ENCODE measurements at places on chromosomes 13 and 19.
A peak's percentile ranks its signal among the peaks of the same experiment; 100 is the strongest.

- no peak for DNase-seq
These were observed 2044.9 kb upstream of the PCDH20 start for GRCh38 chr13:63460462-63461090.

GRCh38 chr13:23725922-23726321 lies 155.7 kb downstream of the TNFRSF19 start:
- DNase-seq: no peak

GRCh38 chr13:48159401-48159800 lies 64.5 kb upstream of the MED4 start:
- DNase-seq: no peak

DNA sequence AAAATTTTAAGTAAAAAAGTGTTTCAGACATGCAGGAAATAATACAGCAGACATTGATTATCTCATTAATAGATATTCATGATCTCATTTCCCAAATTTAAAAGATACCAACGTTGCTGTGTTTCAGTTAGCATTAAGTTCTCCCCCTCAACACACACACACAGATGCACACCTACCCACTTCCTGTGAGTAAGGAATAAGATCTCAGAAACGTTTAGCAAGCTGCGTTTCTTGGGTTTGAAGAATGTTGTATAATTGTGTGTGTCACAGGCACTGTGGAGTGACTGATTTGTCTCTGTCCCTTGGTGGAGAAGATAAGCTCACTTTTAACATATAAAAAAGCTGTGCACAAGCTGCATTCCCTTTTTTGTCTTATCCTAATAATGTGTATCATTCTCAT lies 196.8 kb downstream of the PDS5B start:
- DNase-seq: no peak

DNA sequence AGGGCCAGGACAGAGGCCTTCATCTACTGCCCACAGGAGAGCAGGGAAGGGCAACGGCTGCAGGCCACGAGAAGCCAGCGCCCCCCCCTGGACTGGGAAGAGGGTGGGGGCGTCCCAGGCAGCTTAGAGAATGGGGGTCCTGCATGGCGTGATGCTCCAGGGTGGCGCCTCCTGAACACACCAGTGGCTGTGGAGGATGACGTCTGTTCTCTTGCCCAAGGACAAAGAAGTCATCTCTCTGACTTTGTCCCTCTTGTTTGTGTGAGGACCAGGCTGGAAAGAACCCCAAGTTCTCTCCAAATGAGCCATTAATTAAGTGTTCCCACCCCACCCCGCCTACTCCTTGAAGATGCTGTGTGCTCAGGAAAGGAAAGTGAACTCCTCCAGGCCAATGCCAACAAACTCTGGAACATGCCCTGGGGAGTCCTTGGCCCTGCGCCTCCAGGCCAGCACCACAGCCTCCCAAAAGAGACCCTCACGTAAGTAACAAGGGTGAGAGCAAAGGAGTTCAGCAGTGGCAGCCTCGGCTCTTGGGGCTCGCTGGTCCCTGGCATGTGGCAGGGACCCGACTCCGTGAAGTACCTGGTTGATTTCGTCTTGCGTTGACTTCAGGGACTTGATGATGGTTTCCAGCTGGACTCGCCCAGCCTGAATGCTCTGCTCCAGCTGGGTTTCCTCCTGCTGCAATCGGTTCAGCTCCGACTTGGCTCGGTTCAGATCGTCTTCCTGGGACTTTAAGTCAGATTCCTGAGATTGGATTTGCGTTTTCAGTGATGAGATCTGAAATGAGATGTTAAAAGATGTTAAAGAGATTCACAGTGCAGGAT lies 68.4 kb downstream of the EPS15L1 start:
- no peak for DNase-seq

- DNase-seq: no peak
These were observed 749.4 kb upstream of the SLC10A2 start for GRCh38 chr13:103815619-103816018.

GRCh38 chr13:93226623-93227279 lies at the start of gene GPC6:
GPC6 (plus strand) TSS chr13:93226807.
- DNase-seq: no peak

GRCh38 chr19:41700381-41701195 lies 7.8 kb upstream of the CEACAM5 start:
- DNase-seq: peak; percentile 44

GRCh38 chr13:33865945-33866344 lies 48.0 kb downstream of the RFC3 start:
- no peak for DNase-seq

- DNase-seq: peak; percentile 38
These were observed 616 bp downstream of the HNRNPUL1 start for GRCh38 chr19:41264581-41265394.

DNA sequence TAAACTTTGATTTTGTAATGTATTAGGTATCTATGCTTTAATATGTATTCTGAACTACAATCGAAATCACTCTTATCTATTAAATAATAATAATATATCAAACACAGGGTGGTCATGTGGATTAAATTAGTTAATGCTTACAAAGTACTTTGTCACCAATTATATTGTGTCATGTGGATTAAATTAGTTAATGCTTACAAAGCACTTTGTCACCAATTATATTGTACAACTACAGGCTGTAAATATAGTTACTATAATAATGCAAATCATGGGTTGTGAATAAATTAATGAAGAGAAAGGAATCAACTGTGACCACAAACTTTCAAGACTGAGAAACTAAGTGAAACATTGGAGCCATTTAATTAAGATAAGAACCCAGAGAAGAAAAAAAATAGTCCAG lies 1929.1 kb upstream of the PCDH20 start:
- no peak for DNase-seq

DNA sequence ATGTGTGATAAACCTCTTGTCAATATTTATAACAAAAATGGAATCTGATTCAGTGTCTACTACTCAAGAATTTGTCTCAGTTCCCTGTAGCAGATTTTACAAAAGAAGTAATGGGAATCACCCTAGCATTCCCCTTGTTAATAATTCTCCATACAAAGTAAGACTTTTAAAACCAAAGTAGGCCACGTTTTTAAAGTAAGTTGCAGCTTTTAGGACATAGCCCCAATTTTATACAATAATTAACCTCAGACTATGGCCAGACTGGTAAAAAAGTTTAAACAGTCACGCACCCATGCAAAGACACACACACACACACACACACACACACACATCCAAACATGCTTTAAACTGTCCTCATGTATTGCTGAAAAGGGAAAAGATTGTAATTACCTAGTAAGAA lies 589.9 kb downstream of the PCDH9 start:
- DNase-seq: no peak

- no peak for DNase-seq
These were observed 747.2 kb downstream of the OLFM4 start for GRCh38 chr13:53775807-53776206.

GRCh38 chr19:45553464-45553863 lies 31.1 kb downstream of the OPA3 start:
- DNase-seq: no peak
